Brain (organoid and tissue), 16 donors: ENCODE measurements at places on chromosomes 6 and 20.

DNA sequence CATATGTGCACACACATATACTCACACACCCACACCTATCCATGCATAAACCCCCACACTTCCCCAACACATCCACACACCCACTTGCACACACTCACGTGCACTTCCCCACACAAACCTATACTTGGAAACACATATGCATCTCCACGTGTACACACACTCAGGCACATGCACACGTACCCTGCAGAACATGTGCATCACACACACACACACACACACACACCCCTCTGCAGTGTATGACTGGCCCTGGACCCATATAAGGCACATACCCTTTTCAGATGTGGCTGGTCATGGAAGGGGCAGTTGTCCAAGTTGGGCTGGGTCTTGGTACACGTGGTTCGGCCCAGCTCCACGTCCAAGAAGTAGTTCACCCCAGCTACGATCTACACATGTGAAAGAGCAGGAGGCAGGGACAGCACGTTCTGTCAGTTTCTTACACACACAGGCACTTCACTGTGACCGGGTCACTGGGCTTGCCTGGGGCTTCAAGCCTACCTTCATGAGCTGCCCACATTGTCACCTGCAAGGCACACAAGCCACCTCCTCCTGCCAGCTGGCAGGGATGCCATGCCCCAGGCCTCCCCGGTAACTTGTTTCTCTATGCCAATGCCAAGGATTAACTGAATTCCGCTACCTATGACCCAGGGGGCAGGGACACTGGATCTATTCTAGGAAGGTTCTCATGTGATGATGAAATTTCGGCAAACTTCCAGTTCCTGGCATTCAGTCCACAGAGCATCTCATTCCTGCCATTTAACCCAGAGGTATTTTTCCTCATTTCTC is 2.6 kb downstream of the CST3 start:
- no peak for DNase-seq

GRCh38 chr6:73739096-73739495 is 43.1 kb downstream of the CD109 start:
- DNase-seq = peak; percentile 92

DNA sequence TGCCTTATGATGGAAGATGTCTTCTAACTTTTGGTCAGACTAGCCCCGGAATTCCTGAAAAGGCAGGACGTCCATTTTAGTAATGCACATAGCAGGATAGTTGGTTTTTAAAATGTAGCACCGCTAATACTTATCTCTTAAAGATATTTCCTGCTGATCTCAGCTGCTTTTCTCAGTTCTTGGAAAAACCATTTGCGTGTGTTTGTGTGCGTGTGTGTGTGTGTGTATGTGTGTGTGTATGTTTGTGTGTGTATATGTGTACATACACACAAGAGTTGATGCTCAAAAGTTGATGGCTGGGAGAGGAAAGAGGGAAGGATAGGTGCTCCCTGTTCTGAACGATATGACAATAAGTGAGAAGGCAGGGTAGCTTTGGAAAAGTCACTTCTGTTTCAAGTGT is 61.7 kb upstream of the SUPT3H start:
- no peak for DNase-seq

DNA sequence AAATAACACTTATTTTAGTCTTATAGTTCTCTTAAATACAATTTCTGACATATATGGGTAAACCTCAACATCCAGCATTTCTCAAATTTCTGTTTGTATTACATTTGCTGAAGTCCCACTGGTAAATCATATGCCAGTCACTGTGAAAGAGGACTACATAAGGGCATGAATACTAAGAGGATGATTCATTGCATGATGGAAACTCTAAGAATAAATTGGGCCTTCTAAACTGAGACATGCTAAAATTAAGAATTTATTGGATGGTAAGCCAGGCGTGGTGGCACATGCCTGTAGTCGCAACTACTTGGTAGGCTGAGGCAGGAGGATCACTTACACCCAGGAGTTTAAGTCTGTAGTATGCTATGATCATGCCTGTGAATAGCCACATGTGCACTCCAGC is 12.1 kb downstream of the DEFB123 start:
- no peak for DNase-seq

DNA sequence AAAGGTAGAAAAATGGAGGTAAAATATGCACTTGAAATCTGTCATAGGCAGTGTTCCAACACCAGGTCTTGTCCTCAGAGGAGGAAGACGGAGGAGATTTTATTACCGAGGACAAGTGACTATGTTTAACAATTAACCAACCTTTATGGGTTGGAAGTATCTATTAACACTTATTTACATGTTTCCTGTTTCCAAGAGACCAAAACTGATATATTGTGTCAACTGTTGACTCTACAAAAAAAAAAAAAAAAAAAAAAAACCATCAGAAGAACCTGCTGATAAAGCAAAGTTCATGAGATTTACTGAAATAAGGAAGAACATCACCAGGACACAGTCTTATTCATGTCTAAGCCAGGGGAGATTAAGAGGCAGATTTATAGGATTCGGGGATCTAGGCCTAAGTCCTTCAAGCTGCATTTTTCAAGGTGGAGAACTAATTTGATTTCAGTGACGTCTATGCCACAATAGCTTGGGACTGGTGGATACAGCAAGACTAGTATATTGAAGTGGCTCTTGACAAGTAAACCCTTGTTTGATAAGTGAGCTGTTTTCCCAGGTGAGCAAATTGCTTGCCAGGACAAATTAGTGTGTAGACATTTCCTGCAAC is 126.6 kb upstream of the NAA20 start:
- no peak for DNase-seq

- no peak for DNase-seq
Observed at GRCh38 chr6:161181121-161181520, 92.7 kb downstream of the AGPAT4 start.
